ENCODE measurements at places on chromosomes 5 and 9.

DNA sequence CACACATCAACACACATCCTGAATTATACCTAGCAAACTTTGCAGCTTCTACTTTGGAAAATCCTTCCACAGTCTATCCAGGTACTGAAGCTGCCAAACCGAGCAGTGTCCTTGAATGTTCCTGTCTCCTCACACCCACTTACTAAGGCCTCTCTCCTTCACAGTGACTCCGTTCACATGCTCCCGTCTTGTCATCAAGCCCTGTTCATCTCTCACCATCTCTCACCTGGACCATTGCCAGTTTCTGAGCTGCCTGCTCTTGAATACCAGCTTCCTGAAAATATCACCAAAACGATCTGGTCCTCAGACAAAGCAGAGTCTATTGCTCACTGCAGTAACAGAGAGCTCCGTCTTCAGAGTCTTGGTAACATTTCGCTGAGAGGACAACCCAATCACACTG is 57.4 kb downstream of the GCNT1 start:
- DNase-seq, result peak; percentile 7

- no peak for DNase-seq
Observed at GRCh38 chr5:18761801-18762200, 1127.5 kb downstream of the TAF11L14 start.

DNA sequence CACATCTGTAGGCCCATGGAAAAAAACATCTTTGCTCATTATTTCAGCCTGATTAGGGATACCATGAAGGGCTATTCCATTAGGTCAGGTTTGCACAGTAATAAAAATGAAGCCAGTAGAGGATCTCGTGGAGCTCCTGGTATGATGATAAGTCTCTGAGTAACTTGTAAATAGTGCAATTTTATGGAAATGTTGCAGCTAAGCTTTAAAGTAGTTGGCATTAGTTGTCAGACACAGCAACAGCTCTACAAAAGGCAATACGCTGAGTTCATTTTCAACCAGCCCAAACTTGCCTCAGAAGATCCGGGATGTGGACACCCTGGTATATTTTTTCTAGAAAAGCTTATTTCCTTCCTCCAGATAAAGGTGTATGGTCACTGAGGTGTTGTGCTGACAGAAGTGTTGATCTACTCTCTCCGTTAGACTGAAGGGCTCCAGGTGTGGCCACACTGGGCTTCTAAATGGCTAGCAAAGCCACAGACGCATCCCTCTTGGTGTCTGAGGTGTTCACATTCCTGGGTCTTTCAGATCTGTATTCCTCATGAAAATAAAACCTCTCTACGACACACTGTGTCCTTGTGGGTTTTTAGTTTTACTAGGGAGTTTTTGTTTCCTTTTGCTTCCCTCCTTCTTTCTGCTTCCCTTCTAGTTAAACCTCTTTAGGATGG is 141.6 kb downstream of the GHR start:
- no peak for DNase-seq

DNA sequence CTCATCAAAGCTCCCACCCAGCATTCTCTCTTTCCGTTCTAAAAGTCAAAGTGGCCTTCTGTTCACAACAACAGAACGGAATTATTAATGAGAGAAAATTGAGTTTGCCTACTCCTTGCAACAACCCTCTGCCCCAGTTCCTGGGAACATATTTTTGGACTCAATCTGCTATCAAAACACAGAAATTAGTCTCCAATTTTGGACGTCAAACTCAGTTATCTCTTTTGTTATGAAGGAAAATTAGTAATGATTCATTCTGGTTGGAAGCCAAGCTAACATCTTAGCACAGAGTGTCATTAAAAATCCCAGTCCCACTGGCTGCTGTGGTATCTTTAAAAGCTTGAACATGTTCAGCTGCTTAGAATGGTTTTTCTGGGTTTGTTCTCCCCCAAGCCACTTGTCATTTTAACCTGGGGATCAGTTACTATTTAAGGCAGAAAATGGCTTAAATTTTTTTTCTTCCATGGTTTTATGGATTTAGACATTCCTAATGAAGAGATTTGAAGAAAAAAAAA is 343.2 kb downstream of the TRIM32 start:
- no peak for DNase-seq

DNA sequence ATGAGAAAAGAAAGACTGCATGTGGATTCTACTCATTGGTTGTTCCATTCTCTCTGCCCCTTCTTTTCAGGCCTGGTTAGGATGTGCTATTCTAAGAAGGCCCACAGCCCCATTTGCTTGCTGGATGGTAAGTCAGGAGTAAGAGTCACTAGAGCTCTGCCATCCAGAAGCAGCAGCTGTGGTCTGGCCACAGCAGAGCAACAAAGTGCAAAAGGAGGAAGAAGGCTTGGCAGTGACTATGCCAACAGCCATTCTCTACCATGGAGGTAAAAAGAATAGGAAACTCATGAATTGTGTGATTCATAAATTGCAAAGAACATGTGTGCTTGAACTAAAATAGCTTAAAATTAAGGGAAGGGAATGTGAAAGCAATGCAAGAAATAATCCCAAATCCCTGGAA is 20.9 kb downstream of the KLHL3 start:
- no peak for DNase-seq

- DNase-seq, result peak; percentile 30
Observed at GRCh38 chr5:132506094-132506692, 15.6 kb upstream of the IRF1 start.

DNA sequence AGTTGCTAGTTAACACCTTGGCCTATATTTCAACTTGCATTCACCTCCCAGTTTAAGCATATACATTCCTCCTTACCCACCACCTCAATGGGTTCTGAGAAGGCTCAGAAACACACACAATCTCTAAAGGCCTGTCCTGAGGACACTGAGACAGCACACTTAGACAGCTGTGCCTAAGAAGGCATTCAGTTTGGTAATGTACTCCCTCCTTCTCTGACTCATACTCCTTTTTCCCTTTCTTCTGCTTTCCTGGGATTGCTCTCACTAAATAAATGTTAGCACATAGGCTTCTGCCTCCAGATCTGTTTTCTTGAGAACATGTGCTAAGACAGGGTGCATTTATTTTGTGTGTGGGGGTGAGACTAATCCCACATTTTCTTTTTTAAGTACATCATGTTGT is 456.8 kb upstream of the CDH6 start:
- no peak for DNase-seq

DNA sequence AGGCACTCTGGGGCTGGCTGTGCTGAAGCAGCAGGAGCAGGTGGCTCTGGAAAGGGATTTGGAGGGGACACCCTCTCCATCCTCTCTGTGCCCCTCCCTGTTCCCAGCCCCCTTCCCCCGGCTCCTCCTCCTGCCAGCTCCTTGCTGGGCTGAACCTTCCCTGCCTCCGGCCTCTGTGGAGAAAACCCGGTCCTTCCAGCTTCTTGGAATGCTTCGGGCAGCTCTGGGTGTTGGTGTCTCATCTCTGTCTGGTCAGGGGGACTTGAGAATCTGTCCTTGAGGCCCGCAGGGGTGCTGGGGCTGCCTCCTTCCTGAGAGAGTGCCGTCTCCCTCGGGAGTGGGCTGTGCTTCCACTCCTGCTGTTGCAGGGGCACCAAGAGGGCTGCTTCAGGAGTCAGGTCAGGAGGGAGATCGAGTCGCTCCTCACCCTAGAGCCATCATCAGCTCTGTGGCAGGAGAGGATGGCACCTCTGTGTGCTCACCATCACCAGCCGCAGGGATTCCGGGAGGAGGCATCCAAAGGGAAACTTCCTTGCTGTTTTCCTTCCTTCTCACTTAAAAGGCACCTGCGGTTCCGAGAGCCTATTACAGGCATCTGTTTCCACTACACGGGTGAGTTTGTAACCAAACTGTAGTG is 30.6 kb downstream of the NDUFS6 start:
- DNase-seq, result no peak

DNA sequence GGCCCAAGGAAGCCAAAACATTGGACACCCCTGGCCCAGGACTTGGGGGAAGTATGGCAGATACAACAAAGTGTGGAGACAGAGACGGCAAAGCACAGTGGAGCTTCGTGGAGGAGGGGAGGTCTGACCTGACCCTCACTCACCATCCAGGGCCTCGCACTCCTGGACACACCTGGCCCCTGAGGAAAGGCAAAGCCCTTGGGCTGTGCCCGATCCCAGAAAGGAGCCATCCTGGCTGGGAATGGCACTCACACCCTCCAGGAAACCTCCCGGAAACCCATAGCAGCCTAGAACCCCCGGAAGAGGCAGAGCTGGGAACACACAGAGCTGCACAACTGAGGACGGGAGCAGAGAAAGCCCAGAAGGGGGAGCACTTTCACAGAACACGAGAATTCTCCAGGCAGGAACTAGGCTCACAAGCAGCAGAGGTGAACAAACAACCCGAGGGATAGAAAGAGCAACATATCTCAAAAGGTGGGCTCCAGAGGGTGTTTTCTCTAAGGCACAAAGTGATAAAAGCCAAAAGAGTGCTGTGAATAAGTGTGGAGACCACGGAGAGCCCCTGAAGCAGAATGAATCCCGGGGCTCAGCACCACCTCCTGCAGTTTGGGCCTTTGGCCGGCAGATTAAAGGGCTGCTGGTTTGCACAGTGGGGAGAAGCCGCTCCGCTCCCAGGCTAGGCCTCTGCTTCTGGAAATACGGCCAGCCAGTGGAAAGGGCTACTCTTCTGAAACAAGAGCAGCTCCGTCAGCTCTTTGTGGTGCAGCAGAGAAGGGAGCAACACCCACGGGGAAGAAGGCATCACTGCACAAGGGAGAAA is 108.2 kb downstream of the UBE2R2 start:
- DNase-seq, result peak; percentile 24

GRCh38 chr9:136862849-136863622 is 3.1 kb downstream of the EDF1 start:
- DNase-seq, result no peak

DNA sequence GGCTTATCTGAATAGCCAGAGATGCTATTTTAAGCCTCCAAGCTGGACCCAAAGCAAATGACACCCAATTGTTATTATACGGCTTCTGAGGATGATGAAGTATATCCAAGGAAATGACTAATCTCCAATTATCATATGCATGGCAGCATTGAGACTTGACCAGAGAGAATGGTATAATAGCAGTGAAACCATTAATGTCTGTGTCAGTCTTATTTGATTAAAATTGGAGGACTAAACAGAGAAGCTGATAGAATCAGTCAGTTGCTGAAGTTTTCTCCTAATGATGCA is 200.5 kb downstream of the EFNA5 start:
- no peak for DNase-seq

DNA sequence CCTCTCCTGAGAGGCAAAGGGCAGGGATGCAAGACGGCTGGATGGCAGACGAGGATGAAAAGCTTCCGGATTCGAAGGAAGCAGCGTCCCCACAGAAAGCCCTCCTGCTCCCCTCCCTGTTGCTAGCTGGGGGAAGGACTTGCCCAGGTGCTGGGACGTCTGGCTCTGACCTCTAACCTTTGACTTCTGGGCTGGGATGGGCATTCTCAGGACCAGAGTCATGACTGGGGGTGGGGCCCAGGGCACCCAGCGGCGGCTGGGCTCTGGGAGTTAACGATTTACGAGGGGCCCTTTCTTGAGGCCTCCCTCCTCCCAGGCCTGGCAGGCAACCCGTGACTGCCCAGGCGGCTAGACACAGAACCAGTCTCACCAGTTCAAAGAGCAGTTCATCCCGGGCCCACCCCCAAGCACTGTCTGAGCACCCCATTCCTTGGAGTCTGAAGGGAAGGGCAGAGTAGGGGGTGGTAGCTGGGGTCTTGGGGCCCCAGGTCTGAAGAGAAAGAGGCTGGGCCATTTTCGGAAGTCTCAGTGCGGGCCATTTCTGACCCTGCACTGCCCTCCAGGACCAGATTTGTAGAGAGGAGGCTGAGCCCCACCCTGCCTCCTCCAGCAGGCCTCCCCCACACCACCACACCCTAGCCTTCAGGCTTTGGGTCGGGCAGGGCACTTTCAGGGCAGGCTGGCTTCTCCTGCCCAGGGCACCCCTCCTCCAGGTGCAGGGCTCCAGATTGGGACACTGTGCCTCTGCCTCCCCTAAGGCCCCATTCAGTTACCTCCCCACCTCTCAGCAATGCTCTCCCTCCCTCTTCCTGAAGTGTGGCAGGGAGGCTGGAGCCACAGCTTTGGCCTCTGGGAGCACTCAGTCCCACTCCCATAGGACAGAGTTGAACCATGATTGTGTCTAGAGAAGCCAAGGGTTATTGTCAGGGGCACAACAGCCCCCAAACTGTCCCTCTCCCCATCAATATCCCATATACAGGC is 5.0 kb upstream of the CXXC5 start:
- DNase-seq, result no peak

- no peak for DNase-seq
Observed at GRCh38 chr5:80266566-80266965, 10.7 kb upstream of the SERINC5 start.

- DNase-seq, result no peak
Observed at GRCh38 chr5:141816598-141817399, 61.4 kb downstream of the PCDH1 start.

All from CD4-positive, alpha-beta T cell treated with Interleukin-17A for 1 hour (primary cell).